HS-5 (cell line): ENCODE measurements at places on chromosomes 4 and X.

- DNase-seq, result no peak
These were observed 134.6 kb upstream of the NPY2R start for GRCh38 chr4:155073852-155074251.

DNA sequence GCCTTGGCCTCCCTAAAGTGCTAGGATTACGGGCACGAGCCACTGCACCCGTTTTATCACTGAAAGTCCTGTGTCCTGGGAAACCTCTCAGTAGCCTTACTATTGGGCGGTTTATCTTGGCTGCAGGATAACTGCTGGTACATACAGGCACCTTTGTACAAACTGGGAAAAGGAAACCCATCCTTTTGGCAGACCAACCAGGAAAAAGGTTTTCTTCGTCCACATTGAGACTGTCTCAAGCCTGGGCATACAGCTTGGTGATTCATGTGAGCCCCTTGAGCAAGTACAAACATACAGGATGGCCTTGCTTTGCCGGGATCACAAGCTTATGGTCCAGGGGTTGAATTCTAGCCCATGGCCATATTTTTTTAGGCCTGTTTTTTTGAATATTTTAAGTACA lies 32.8 kb downstream of the RWDD4 start:
- DNase-seq, result no peak

DNA sequence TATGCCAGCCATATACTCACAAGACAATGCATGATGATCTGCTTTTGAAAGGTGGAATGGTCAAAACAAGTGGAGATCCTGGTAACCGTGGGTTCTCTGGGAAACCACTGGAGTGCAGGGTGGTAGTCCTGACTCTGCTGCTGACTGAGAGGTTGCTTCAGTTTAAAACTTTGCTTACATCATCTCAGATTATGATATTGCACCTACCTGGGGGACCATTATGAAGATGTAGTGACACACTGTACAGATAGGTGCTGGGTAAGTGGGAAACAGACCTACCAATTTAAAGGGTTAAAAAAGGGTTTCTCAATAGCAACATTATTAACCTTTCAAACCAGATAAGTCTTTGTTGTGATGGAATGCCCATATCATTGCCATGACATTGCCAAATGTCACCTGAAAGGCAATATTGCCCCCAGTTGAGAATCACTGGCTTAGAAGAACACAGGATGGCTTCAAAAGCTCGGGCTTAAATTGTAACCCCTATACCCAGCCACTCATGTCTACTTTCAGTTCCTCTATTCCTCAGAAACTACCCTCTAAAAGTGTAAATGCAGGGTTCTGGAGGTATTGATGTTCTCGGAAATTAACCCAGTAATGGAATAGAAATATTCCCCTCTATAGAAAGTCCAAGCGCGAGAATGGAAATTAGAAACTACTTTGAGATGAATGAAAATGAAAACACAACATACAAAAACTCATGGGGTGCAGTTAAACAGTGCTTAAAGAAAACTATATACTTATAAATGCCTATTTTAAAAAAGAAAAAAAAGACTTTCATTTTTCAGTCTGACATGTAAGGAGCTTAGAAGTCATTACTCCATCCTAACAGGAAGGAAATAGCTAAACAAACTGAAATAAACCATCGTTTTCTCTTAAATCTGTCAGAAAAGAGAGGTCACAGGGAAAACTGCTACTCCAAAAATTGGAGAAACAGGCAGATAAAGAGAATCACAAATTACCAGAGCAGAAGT lies 65.8 kb downstream of the ARHGEF6 start:
- no peak for DNase-seq

DNA sequence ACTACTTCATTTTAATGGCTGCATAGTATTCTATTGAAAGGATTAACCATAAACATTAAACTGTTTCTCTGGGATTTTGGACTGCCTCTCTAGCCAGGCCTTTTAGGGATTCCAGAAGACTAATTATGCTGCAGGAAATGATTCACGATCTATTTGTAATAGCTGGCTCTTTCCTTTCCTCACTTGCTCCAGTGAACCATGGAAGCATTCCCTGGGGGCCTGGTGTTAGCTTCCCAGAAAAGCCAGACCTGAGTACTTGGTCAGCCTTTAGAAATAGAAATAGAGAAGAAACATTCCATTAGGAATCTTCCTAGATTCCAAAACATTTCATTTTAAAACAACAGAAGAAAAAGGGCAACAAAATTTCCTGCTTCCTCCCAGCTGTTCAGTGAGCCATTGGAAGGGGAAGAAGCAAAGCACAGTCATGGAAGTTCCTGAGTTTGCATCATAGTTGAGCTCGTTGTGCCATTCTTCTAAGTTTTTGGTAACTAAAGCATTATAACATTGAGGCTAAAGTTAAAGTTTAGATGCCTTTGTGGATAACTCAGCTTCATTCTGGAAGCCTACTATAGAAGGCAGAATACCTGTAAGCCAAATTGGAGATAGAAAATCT lies 83.5 kb downstream of the NPNT start:
- peak; percentile 58 for DNase-seq

DNA sequence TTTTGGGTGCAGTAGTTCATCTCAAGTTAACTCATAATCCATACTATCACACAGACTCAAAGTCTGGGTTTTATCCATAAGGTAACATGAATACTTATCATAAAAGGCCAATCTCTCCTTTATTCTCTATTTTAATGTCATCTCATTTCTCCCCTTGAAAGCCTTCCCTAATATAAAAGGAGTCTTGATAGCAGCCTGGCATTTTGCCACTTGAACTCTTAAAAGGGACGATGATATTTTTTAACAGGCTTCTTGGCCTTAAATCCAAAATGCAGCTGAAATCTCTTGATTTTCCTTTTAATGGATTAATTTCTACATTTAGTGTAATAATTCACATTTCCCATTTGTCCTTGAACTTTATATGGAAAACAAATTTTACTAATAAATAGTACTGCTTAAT lies 8.4 kb upstream of the JCHAIN start:
- no peak for DNase-seq
